ENCODE measurements at places on chromosomes 5 and 9.

DNA sequence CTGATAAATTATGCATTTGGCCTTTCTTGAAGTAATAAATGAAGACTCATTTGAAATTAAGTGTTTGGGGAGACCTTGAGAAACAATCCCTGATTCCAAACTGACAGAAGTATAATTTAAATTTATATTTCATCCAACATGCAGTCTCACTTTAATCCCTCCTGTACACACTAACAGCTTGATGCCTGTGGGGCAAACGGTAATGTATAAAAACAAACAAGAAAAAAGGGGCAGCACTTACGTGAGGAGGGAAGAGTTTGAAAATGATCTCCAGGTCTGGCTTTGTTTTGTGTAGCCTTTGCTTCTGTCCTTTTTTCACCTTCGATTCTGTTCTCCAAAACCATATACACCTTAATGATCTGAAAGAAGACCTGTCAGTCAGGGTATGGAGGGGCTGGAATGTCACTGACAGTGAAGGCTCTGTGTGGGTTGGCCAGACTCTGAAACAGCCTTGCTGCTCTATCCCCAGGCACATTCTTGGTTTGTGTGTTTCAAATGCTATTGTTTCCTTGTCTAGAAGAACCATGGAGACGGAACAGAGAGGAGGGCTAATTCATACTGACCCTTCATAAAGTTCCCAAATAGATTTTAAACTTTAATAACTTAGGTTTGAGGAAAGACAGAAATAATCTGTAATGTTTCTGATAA, 338.2 kb upstream of the WWC1 start:
- no peak for DNase-seq

DNA sequence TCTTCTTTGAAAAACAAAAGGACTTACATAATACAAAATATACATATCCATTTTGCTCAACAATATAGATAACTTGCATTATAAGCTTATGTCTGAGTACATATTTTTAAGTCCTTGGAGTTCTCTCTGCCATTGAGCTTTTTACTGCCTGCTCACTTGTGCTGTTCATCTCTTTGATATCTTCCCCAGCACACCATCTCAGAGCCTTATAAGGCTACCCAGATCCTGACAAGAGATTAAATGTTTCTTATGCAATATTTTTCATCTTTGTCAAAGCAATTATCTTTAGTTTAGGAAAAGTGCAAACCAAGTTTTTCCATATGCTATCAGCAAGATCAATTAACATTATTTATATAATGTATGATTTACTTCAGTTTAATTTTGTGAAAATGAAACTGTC, 60.7 kb upstream of the ITGA1 start:
- no peak for DNase-seq

GRCh38 chr9:92641092-92641809, 28.7 kb downstream of the IPPK start:
- no peak for DNase-seq

- DNase-seq: no peak
Observed at GRCh38 chr5:76207120-76207519, 123.9 kb downstream of the SV2C start.

DNA sequence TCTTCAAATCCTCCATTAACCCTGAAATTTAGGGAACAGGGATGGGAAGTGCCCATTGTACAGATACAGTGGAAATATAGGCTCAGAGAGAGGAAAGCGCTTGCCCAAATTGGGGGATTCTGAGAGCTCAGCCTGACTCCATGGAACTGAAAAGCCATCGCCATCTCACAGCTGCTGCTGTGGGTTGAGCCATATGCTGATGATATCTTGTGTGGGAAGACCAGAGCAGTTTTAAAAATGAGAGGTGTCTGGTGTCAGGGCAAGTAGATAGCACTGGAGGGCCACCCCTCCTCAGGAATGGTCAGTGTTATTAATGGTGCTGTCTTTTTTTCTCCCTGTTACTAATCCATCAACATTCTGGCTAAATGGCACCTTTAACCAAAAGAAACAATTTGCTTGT, 50.9 kb upstream of the C5orf58 start:
- no peak for DNase-seq

- no peak for DNase-seq
Observed at GRCh38 chr5:9244417-9244816, 301.5 kb downstream of the SEMA5A start.

GRCh38 chr5:134133995-134134541, 19.6 kb downstream of the TCF7 start:
- no peak for DNase-seq

- no peak for DNase-seq
Observed at GRCh38 chr9:32376285-32376684, 8.2 kb upstream of the ACO1 start.

Measured in cerebellar cortex (tissue), 1 donor.